ENCODE measurements at places on chromosomes 16 and 17. TPM values are rescaled to one million over a fixed set of nuclear protein-coding genes. Genes with fewer than 3 reads are reported as not detected.

GRCh38 chr16:66899945-66900710 lies 18.6 kb downstream of the CDH16 start:
- DNase-seq, result peak; percentile 62

- DNase-seq, result no peak
Observed at GRCh38 chr17:74070998-74071679, 132.3 kb upstream of the RPL38 start.

DNA sequence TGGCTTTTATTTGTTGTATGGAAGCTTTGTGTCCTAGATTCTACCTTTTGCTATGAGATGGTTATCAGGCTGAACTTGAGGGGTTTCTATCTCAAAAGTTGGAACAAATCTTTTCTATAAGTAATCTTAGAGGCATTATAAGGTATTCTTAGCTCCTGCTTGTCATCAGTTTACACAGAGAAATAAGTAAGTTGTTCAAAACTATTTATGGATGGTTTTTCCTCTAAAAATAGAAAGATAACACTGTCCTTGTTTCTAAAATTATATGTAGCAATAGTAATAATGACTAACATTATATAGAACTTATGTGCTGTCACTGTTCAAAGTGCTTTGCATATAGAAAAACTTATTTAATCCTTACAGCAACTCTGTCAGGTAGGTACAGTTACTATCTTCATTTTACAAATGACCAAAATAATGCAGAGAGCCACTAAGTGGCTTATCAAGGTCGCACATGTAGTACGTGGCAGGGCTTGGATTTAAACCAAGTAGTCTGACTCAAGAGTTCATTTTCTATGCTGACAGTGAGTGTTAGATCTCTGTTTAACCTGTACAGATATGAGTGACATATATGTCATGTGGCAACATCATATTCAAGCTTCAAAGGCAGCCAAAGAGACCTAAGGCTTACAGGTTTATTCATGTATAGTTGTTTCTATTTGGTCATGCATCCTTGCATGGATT lies 59.0 kb downstream of the PHKB start:
- no peak for DNase-seq

DNA sequence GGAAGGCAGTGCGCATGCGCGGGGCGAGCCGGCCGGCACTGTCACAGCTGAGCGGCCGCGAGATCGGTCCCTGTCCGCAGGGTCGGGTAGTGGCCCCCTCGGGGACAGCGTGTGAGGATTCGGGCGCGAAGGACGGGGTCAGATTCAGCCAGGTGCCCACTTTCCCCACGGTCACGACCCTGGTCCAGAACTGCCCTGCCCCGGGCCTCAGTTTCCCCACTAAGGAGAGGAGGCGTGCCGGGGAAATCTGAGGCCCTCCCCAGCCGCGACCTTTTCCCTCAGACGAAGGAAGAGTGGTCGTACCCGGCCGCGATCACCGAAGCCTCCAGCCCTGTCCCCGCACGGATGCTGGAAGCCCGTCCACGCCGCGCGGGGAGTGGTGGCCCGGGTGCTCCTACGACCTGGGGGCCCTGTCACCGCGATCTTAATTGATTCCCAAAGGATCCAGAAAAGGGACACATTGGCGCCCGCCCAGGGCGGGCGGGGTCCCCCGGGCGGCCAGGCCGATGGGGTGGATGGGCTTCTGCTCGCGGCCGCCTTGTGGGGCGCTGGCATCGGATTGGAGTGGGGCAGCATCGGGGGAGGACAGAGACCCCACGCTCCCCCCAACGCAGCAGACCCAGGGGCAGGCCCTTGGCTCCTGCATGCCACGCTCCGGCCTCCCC lies 57.7 kb downstream of the SRL start:
- no peak for DNase-seq

Gene SYNGR3
- total RNA-seq, result 11.3 TPM

Gene CASKIN2
- total RNA-seq, result 18.3 TPM

Gene TNFRSF17
- not detected for total RNA-seq

All from kidney epithelial cell (primary cell).